ENCODE measurements at places on chromosomes 4 and X. TPM values are rescaled to one million over a fixed set of nuclear protein-coding genes. Genes with fewer than 3 reads are reported as not detected.

DNA sequence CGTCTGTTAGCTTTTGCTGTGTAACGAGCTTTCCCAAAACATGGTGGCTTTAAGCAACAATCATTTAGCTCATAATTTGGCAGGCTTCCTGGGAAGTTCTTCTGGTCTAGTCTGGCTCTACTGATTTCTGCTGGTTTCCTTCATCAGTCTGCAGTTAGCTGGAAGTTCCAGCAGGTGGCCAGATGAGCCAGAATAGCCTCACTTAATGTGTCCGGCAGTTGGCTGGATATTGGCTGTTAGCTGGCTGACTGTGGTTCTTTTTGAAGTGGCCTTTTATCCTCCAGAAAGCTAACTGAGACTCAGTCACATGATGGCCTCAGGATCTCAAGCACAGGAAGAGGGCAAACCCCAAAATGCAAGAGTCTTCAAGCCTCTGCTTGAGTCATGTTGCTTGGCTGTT lies 34.9 kb downstream of the FTHL17 start:
- DNase-seq: peak; percentile 55
- H3K4me3 ChIP-seq: no peak overlapping the region
- H3K36me3 ChIP-seq: no peaks in the 10 kb centered on the region
- no peaks in the 10 kb centered on the region for H3K27me3 ChIP-seq
- H3K4me1 ChIP-seq: no peaks in the 10 kb centered on the region
- no peak overlapping the region for H3K27ac ChIP-seq

DNA sequence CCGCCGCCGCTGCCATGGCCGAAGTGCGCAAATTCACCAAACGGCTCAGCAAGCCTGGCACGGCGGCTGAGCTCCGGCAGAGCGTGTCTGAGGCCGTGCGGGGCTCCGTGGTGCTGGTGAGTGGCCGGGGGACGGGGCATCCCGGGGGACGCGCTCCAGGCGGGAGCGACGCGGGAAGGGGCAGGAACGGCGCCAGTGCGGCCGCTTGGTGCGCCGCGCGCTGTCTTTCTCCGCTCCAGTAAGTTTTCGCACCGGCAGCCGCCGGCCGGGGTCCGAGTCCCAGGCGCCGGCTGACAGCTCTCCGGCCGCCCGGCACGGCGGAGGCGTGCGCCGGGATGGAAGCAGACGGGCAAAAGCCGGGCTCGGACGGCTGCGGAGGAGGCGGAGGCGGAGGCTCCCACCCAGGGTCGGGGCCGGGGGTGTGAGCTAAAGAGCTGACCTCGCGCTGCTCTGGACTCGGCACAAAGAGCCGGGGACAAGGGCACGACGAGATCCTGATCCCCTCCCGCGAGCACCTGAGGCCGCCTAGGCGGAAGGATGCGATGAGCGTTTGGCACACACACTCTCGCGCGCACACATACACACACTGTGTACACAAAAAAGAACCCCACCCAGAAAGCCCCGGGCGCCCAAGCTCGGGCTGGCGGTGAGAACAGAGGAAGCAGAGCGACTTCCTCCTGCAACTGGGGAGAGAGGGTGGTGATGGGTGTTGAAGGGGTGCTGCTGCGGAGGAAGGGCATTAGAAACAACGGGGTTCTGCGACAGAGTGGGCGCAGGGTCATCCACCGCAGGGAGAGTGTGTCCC lies 545 bp downstream of the DOCK11 start:
- H3K36me3 ChIP-seq: no peaks in the 10 kb centered on the region
- H3K4me3 ChIP-seq: peak overlapping the region; percentile 58
- H3K27me3 ChIP-seq: no peaks in the 10 kb centered on the region
- DNase-seq: peak; percentile 38
- no peak overlapping the region for H3K27ac ChIP-seq

PDCL2 gene
- not detected for total RNA-seq

RAB33A gene
- total RNA-seq: 2.8 TPM

VAMP7 gene
- 55.9 TPM for total RNA-seq

ZFYVE28 gene
- 0.60 TPM for total RNA-seq

MYL5 gene
- total RNA-seq: 12.6 TPM

DNA sequence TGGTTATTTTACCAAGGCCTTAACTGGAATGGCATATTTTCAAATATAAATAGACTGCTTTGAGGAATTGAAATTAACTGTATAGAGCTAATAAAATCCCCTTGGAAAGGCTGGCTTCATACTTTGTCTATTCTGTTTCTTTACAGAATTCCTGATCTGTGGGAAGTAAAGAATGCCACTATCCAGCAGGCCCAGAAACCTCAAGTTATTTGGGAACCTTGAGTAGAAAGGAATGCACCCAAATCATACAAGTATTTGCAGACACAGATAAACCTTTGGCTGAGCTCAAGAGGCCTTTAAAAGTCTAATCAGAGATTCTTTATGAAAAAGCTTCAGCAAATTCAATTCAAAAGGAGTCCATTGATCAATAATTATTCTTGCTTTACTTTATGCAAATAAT lies 975.7 kb upstream of the PABPC4L start:
- no peaks in the 10 kb centered on the region for H3K36me3 ChIP-seq
- no peak for DNase-seq
- no peak overlapping the region for H3K4me3 ChIP-seq
- H3K27ac ChIP-seq: no peak overlapping the region

PGAM4 gene
- not detected for total RNA-seq

ABCG2 gene
- 10.0 TPM for total RNA-seq

GAGE2A gene
- total RNA-seq: not detected

DNA sequence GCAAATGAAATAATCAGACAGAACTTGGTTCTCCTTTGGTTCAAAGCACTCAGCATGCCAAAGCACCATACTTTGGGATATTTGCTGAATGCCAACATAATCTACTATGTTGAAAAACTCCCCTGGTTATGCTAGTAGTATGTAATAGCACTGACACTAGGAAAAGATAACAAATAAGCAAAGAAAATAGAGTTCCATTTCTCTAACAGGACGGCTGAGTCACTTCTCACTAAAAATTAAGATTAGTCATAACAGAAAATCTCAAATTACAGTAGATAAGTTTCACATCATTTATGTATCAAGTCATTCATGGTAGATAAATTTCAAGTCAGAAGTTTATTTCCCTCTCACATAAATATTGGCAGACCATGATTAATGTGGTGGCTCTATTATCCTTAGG lies 17.9 kb downstream of the PDHA2 start:
- H3K27ac ChIP-seq: no peak overlapping the region
- H3K36me3 ChIP-seq: no peaks in the 10 kb centered on the region

RTL5 gene
- 2.0 TPM for total RNA-seq

GRCh38 chrX:120517936-120518335 lies 42.8 kb downstream of the CUL4B start:
- no peak for DNase-seq
- no peak overlapping the region for H3K27ac ChIP-seq
- H3K27me3 ChIP-seq: no peaks in the 10 kb centered on the region

- H3K27ac ChIP-seq: peak within 1 kb of the TSS; percentile 93
- peaks cover 14% of the 10 kb centered on the region for H3K4me1 ChIP-seq
- H3K4me3 ChIP-seq: peak within 1 kb of the TSS; percentile 95
- H3K27me3 ChIP-seq: no peaks in the 10 kb centered on the region
- no peaks in the 10 kb centered on the region for H3K36me3 ChIP-seq
These were observed at the start of gene C4orf36 for GRCh38 chr4:86891762-86892635. C4orf36 (minus strand) TSS chr4:86892422; CDS start chr4:86891520, 902 bp downstream.

- no peaks in the 10 kb centered on the region for H3K4me1 ChIP-seq
- no peaks in the 10 kb centered on the region for H3K36me3 ChIP-seq
- H3K27me3 ChIP-seq: no peaks in the 10 kb centered on the region
- no peak overlapping the region for H3K4me3 ChIP-seq
- DNase-seq: no peak
- no peak overlapping the region for H3K27ac ChIP-seq
These were observed 996.3 kb downstream of the FSTL5 start for GRCh38 chr4:161167539-161167938.

DNA sequence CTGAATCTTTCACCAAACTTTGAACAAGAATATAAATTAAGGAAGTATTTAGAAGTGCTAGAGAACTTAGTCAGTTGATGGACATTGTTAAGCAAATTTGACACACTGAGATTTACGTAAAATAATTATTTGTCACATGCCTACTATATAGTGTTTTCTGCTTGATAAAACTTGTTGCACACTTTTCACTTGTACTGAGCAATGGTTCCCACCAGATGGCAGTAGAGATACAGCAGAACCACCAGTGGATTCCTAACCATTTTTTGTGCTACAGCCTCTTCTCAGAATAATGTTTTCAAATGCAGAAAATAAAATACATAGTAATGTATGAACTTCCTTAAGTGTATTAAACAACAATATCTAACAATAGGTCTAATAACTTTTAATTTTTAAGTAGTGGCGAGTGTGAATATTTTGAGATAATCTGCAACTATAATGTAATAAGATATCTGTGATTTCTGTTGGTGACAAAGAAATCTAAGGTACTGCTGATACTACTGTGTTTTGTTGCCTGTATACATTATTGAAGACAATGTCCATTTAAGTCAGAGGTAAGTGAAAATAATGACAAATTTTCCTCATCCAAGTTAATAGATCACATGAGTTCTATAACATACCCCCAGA lies 81.2 kb downstream of the APOOL start:
- no peak overlapping the region for H3K4me3 ChIP-seq
- no peaks in the 10 kb centered on the region for H3K27me3 ChIP-seq
- H3K4me1 ChIP-seq: no peaks in the 10 kb centered on the region
- DNase-seq: peak; percentile 48
- H3K36me3 ChIP-seq: no peaks in the 10 kb centered on the region

GRCh38 chr4:148955564-148956297 lies 513.5 kb upstream of the NR3C2 start:
- no peaks in the 10 kb centered on the region for H3K36me3 ChIP-seq
- H3K4me1 ChIP-seq: peaks cover 4% of the 10 kb centered on the region
- H3K27me3 ChIP-seq: no peaks in the 10 kb centered on the region
- H3K27ac ChIP-seq: no peak overlapping the region
- no peak for DNase-seq
- H3K4me3 ChIP-seq: no peak overlapping the region

CLDN22 gene
- total RNA-seq: not detected

DNA sequence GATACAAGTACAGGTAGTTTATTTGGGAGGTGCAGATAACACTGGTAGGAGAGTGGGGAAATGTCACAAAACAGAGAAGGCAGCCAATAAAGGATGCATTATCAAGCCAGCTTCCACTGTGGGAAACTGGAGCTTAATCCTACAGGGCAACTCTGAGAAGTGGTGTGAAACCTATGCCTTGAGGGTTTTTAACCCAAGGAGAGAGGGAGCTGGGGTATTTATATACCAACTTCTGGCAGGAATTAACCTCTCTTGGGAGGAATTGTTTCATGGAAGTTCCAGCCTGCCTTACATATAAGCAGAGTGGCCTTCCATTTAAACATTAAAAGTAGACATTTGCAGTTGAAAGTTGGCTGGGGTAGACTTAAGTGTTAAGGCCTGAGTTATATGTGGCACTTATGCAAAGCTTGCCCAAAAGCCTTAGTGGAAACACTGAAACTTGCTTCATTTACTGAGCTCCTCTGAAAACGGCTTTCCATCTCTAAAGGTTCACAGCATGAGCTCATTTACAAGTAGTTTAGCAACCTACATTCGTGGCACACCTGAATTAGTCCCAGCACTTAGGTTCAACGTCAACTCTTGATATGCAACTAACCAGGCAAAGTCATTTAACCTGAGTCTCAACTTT lies 19.2 kb downstream of the MAGEB17 start:
- no peaks in the 10 kb centered on the region for H3K36me3 ChIP-seq
- no peak for DNase-seq
- peaks cover 12% of the 10 kb centered on the region for H3K4me1 ChIP-seq
- no peak overlapping the region for H3K27ac ChIP-seq
- H3K4me3 ChIP-seq: no peak overlapping the region

GLRB gene
- total RNA-seq: 7.2 TPM

DNA sequence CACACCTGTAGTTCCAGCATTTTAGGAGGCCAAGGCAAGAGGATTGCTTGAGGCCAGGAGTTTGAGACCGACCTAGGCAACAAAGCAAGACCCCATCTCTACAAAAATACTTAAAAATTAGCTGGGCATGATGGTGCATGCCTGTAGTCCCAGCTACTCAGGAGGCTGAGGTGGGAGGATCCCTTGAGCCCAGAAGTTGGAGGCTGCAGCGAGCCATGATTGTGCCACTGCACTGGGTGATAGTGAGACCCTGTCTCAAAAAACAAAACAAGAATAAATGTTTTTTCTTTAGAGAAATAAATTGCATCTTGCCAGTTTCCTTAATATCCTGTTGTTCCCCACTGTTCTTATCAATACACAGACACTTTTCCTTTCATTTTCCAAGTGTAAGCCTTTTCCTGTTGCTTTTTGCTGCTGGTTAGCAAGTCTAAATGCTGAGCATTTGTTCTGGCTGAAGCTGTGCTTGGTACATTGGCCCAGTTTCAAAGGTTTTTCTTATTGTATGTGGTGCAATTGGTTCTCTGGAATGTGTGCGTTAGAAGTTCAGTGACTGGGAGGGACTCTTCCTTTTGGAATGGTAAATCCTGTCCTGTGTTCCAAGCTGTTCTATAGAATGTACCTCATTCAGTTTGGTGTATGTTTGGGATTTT lies 98.2 kb downstream of the AFF1 start:
- H3K27me3 ChIP-seq: no peaks in the 10 kb centered on the region
- H3K4me1 ChIP-seq: peaks cover 42% of the 10 kb centered on the region
- no peak overlapping the region for H3K4me3 ChIP-seq
- DNase-seq: peak; percentile 49
- peak overlapping the region; percentile 65 for H3K27ac ChIP-seq

- no peak for DNase-seq
- no peak overlapping the region for H3K4me3 ChIP-seq
- no peaks in the 10 kb centered on the region for H3K27me3 ChIP-seq
- no peaks in the 10 kb centered on the region for H3K36me3 ChIP-seq
- no peak overlapping the region for H3K27ac ChIP-seq
These were observed 21.9 kb upstream of the PACRGL start for GRCh38 chr4:20678400-20678799.

NR3C2 gene
- 8.7 TPM for total RNA-seq

ERVMER34-1 gene
- 8.0 TPM for total RNA-seq

DNA sequence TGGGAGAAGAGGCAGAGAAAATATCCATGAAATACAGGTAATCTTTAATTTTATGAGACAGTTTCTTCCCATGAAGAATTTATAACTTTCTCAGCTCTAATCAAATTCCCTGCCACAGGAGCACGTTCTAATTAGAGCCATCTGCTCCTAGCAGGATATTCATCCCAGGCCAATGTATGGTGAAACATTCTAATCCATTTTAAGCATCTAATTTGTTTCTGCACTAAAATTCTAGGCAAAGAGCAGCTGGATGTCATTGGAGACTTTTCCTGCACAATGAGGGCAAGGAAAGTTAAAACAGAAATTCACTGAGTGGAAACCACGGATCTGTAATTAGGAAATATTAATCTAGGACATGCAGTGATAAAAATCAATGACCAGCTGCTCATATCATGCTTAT lies 107.7 kb upstream of the ZFP42 start:
- no peaks in the 10 kb centered on the region for H3K36me3 ChIP-seq
- no peak overlapping the region for H3K27ac ChIP-seq

- H3K27me3 ChIP-seq: no peaks in the 10 kb centered on the region
- H3K4me3 ChIP-seq: peak overlapping the region; percentile 21
- peak; percentile 61 for DNase-seq
- H3K36me3 ChIP-seq: no peaks in the 10 kb centered on the region
- H3K27ac ChIP-seq: peak overlapping the region; percentile 74
These were observed 7.6 kb downstream of the DLG3 start for GRCh38 chrX:70452143-70452733.

All from hepatocyte (in vitro differentiated cells).